Stimulated activated CD4-positive, alpha-beta T cell treated with anti-CD3 and anti-CD28 coated beads, Interleukin-1b, Interleukin-23, amount 100 ng/mL, for 24 hours (primary cell): ENCODE measurements at places on chromosomes 16 and 17.

DNA sequence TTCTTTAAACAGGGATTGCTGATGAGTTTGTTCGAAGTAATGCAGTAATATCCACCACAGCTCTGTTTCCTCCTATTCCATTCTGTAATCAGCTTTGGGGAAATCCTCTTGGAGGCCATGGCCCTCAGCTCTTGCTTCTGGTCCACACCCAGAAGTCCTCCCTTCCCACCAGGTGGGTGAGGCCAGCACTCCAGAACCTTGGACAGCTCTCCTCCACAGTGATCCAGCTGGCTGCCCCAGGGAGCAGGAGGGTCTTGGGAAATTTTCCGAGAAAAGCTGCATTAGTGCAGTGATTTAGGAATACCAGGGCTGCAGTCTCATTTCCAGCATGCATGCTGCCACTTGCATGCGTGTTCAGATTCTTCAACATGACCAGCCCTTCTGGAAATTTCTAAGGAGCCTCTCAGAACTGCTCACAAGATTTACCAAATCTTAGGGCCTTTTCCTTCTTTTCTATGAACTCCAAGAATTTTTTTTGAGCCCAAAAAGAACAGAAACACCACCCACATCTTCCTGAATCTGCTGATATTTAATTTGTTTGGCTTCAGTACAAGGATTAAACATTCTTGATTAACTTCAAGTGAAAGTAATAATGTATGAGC is 4.2 kb downstream of the SMPD3 start:
- DNase-seq: no peak

DNA sequence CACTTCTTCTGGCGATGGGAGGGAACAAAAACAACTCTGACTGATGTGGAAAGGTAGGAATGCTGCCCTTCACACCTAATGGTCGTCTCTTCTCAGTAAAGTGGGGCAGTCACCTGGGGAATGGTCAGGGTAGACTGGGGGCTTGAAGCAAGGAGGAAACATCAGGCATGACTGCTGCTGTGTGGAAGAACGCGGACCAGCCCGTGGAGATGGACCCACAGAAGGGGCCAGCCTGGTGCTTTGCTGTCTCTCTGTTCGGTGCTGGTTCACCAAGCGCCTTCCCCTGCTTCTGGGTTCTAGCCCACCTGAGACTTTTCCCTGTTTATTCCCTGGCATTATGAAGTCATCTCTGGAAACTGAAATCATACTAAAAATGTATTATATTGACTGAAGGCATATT is 96.2 kb upstream of the DNAH17 start:
- DNase-seq: no peak

DNA sequence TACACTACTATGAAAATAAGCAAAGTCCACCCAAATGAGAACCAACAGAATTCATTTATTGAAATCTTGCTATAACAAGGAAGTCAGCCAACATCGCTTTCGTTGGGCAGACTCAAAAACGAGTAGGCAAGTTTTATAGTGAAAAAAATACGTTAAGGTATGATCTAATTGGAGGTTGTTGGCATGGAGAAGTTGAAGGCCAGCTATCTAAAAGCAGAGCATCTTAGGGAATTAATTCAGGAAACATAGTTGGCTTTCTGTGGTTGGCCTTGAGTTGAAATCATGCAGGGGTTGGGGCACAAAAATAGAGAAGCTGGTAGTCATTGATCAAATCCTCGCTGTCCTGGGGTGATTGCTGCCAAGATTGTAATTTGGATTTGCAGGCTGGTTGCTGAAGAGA is 118.3 kb downstream of the PPM1E start:
- DNase-seq: no peak

DNA sequence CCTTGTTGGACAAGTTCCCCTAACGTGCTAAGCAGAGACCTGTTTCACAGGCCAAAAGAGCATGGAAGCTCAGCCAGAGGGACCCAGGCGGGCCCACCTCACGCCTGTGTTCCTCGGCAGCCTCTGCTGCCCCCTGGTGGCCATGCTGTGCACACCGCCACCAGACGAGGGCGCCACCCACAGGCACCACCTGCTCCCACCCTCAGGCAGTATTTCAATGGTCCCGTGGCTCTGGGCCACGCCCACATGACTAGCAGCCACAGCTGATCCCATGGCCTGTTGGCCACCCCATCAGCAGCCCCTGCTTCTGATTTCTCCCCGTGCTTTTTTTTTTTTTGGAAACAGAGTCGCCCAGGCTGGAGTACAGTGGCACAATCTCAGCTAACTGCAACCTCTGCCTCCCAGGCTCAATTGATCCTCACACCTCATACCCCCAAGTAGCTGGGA is 18.9 kb downstream of the MPG start:
- DNase-seq: peak; percentile 82

GRCh38 chr17:73506470-73507435 is 137.5 kb downstream of the SDK2 start:
- DNase-seq: no peak
